ENCODE measurements at places on chromosomes 5 and 9.

- no peak for ATAC-seq
These were observed 21.4 kb upstream of the SMIM23 start for GRCh38 chr5:171764265-171764664.

DNA sequence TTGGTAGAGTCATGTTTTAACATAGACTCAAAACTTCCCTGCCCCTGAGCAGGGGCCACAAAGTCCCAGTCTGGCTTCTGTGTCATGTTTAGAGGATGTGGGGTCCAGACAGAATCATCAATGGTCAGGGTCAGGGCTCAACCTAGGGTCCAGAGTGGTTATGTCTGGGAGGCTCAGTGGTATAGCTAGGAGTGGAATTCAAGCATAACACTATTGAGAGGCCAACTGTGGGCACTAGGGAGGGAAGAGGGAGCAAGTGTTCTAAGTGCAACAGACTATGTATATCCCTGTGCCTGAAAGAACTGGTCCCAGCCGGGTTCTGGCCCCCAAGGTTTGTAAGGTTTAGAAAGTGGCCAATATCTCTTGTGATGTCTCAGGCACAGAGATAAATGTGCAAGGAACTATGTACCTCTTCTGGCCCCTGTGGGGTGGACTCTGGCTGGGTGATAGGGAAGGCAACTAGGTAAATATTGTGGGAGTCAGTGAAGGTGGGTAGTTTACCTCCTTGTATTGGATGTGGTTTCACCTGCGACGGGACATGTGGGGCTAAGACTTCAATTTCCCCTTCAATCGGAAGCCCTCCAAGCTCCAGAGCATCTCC, 14.0 kb downstream of the MYORG start:
- ATAC-seq, result no peak

GRCh38 chr9:37917801-37918664, 14.1 kb upstream of the SLC25A51 start:
- ATAC-seq, result no peak

DNA sequence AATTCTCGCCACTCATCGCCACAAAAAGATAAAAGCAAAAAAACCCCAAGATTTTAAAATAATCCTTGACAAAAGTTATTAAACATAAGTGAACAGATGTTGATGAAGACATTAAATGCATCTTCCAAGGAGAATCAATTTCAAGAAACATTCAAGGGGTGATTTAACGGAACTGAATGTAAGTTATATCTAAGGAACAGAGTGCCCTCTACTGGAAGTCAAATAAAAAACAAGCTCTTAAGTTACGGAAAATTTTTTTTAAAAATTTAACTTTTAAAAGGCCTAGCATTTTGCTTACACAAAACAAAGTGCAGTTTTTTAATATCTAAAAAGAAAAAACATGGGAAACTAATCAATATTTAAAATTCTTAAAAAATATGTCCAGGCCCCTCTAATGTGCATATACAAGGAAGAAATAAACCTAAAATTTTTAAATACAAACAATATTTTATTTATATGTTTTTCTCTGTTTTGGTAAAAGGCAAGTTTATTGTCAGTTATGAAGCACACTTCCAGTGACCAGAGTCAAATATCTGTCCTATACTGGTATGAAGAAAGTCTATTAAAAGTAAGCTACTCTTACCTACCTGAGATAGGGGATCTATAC, 28.0 kb downstream of the TEX10 start:
- ATAC-seq, result no peak

DNA sequence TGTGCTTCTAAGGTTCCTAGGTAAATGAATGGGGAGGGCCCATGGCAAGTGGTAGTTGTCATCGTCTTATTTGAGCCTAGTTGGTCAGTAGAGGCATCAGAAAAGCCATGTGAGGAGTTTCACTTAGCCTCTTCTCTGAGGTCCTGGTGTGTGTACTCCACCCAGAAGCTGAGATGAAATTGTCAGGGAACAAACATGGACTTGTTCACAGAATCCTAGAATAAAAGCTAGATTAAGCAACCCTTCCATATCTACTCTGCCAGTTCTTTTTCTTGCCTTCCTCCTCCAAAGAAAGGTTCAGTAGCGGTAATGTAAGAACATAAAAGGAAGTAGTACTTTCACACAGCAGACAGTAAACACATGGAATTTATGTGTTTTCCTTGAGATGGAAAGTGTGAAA, 70.4 kb downstream of the ARHGAP26 start:
- ATAC-seq, result no peak

- no peak for ATAC-seq
These were observed 27.1 kb downstream of the CXXC5 start for GRCh38 chr5:139675213-139675612.

- ATAC-seq, result no peak
These were observed 51.0 kb upstream of the EGFLAM start for GRCh38 chr5:38207343-38207742.

DNA sequence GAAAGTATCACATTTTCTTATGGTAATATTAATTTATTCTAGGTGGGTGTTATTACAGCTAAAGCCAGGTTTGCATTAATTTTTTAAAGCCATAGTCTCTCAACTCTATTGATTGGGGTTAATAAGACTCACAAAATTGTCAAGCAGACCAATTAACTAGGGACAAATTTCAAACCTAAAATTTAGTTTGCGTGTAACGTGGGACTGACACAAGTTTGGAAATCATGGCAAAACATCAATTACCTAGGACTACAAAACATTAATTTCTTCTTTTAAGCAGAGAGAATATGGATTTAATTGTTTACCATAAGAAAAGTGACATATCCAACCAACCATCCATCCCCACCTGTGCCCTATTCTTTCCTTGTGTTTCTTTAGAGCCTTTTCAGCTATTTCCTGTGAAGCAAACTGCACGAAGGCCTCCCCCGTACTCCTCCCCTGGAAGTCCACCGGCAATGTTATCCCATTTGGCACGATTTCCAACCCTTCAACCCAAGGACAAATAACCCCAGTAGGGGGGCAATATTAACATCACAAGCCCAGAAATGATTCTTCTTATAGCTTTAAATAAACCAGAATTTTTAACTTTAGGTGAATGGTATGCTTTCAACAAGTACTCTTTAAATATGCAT, 4.4 kb downstream of the HNRNPH1 start:
- ATAC-seq, result no peak

DNA sequence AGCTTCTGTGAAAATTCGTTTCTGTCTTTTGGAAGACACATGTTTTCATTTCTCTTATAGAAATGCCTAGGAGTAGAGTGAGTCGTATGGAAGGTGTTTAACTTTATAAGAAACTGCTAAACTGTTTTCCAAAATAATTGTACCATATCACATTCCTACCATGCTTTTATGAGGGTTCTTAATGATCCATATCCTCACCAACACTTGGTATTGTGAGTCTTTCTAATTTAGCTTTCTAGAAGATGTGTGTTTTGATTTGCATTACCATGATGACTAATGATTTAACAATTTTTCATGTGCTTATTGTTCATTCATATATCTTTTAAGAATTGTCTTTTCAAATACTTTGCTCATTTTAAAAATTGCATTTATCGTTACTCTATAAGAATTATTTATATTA, 223.6 kb downstream of the COMMD10 start:
- ATAC-seq, result no peak

- ATAC-seq, result peak; percentile 54
These were observed at the start of gene IQGAP2 for GRCh38 chr5:76402886-76403765. Gene IQGAP2 (plus strand): TSS chr5:76403285. CDS start chr5:76403546, 261 bp downstream.

DNA sequence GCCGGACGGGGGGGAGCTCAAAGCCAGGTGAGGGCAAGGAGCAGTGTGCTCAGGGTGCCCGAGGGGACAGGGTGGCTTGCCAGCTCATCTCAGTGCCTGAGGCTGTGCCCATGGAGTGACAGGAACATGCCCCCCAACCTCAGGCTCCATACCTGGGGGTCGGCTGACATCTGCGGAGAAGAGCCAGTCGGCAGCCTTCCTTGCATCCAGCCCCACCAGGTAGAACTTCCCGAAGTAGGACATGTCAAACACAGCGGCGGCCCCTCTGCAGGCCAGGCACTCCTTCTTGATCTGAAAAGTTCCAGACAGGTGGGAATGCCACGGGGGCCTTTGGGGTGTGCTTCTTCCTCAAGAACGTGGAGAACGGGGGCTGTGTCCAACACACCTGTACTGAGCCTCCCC, 42.1 kb downstream of the SARDH start:
- no peak for ATAC-seq

All from activated T-helper 17 cell treated with anti-CD3 and anti-CD28 coated beads, Interleukin-2, amount 50 U/mL, for 72 hours (primary cell).